ENCODE measurements at places on chromosomes 11 and 22. TPM values are rescaled to one million over a fixed set of nuclear protein-coding genes. Genes with fewer than 3 reads are reported as not detected.

The LRRC56 gene
- 4.7 TPM for total RNA-seq

DNA sequence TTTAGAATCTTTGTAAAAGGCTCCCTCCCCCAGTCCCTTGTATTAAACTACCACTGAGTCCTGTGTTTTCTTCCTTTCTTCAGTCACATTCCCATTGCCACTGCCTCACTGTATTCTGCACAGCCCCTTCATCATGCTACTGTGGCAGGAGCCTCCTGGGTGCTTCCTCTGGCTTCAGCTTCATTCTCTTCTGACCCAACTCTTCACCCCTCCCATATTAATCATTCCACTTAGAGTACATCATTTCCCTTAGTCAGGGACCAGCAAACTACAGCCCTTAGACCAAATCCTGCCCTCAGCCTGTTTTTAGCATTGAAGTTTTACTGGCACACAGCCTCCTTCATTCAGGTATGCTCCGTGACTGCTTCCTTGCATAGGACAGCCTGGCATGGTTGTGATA lies 127.7 kb upstream of the MTNR1B start:
- H3K27ac ChIP-seq: no peak overlapping the region
- H3K4me1 ChIP-seq: no peaks in the 10 kb centered on the region
- H3K27me3 ChIP-seq: no peaks in the 10 kb centered on the region
- no peak overlapping the region for H3K4me3 ChIP-seq
- no peak for DNase-seq
- no peaks in the 10 kb centered on the region for H3K36me3 ChIP-seq

- H3K27me3 ChIP-seq: no peaks in the 10 kb centered on the region
- H3K27ac ChIP-seq: no peak overlapping the region
- no peak overlapping the region for H3K4me3 ChIP-seq
- no peak for DNase-seq
Observed at GRCh38 chr11:106480581-106481190, 403.2 kb downstream of the AASDHPPT start.

The HSPB2 gene
- total RNA-seq: 0.23 TPM

- H3K36me3 ChIP-seq: peaks cover 27% of the 10 kb centered on the region
- DNase-seq: no peak
- H3K27me3 ChIP-seq: no peaks in the 10 kb centered on the region
Observed at GRCh38 chr22:40621309-40622151, 15.0 kb downstream of the MRTFA start.

DNA sequence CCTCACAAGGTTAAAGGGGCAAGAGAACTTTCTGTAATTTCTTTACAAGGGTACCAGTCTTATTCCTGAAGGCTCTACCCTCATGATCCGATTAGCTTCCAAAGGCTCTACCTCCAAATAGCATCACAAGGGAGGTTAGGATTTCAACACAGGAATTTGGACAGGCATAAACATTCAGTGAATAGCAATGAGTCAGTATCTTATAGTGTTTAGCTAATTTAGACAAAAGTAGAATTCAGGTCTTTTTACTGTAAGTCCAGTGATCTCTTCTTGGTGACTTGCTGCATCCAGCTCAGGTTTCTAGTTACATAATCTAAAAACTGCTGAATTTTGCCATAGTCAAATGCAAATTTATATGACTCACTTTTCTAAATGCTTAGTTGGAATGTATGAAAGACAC lies 1995.6 kb upstream of the RAG2 start:
- H3K27me3 ChIP-seq: no peaks in the 10 kb centered on the region
- H3K4me1 ChIP-seq: no peaks in the 10 kb centered on the region
- no peak overlapping the region for H3K27ac ChIP-seq
- no peaks in the 10 kb centered on the region for H3K36me3 ChIP-seq

DNA sequence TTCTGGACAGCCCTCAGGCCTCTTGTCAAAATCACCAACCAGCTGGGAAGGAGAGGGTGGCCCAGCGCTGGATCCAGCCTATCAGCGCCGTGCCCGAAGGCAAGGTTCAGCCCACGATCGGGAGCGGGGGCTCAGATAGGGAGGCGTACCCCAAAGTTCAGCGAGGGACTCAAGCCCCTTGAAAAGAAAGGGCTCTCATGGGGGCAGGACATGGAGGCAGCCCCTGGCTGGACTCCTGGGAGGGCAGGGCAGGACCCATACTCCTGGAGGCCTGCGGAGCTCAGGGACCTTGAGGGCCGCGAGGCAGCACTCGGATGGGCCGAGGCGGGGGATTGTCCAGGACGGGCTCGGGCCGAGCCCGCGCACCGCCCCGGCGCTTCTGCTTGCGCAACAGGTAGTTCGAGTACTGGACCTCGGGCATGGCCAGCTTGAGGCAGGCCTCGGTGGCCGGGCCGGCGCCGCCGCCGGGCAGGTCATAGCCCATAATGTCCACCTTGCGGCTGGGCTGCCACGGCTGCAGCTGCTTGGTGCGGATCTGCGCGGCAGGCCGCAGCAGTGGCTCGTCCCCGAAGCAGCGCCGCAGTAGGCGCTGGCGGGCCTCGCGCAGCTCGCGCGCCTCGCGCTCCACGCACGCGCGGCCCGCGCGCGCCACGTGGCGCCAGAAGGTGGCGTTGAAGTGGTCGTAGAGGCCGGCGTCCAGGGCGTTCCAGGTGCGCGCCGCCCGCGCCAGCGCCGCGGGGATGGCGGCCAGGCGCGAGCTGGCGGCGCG lies 6.5 kb downstream of the GAL3ST3 start:
- peaks cover 16% of the 10 kb centered on the region for H3K27me3 ChIP-seq
- H3K4me3 ChIP-seq: no peak overlapping the region
- no peak for DNase-seq
- H3K4me1 ChIP-seq: peaks cover 6% of the 10 kb centered on the region

- H3K27me3 ChIP-seq: no peaks in the 10 kb centered on the region
- H3K4me3 ChIP-seq: no peak overlapping the region
- peaks cover 4% of the 10 kb centered on the region for H3K36me3 ChIP-seq
- H3K4me1 ChIP-seq: peaks cover 20% of the 10 kb centered on the region
- DNase-seq: no peak
- no peak overlapping the region for H3K27ac ChIP-seq
Observed at GRCh38 chr11:76135491-76135890, 70.8 kb downstream of the WNT11 start.

DNA sequence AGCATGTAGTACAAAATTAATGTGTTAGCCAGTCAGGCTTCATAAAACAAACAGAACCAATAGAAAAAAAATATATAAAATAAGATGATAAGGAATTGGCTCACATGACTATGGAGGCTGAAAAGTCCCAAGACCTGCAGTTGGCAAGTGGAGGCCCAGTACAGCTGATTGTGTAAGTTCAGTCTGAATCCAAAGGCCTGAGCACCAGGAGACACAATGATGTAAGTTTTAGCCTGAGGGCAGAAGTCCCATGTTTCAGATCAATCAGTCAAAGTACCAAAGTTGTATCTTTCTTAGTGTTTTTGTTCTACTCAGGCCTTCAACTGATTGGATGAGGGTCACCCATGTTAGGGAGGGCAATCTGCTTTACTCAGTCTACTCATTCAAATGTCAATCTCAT lies 14.3 kb upstream of the OR10D3 start:
- no peak for DNase-seq
- no peaks in the 10 kb centered on the region for H3K4me1 ChIP-seq
- H3K4me3 ChIP-seq: no peak overlapping the region
- peaks cover 6% of the 10 kb centered on the region for H3K27me3 ChIP-seq
- H3K36me3 ChIP-seq: no peaks in the 10 kb centered on the region

DNA sequence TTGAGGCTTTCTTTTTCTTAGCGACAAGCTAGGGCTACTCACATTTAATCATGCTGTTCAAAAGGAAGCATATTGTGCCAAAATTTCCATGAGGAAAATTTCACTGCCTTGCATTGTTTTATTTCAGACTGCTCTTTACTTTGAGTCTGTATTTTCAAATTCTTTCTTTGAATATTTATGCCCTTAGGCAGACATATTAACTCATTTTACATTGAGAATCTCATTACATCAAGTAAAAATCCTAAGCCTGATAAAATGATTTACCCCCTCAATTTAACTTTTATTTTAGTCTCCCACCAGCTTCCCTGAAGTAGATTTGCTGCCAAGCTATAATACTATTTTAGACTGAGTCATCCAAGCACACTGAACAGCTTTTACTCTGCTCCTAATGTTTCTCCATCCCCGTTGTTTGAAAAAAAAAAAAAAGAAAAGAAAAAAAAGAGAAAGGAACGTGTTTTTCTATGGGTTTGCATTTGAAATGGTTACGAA lies 189.3 kb upstream of the MTMR2 start:
- H3K36me3 ChIP-seq: peaks cover 17% of the 10 kb centered on the region
- no peak overlapping the region for H3K27ac ChIP-seq
- H3K27me3 ChIP-seq: no peaks in the 10 kb centered on the region
- H3K4me1 ChIP-seq: peaks cover 9% of the 10 kb centered on the region
- no peak overlapping the region for H3K4me3 ChIP-seq

The RAG2 gene
- not detected for total RNA-seq

The TSPAN32 gene
- 49.5 TPM for total RNA-seq

DNA sequence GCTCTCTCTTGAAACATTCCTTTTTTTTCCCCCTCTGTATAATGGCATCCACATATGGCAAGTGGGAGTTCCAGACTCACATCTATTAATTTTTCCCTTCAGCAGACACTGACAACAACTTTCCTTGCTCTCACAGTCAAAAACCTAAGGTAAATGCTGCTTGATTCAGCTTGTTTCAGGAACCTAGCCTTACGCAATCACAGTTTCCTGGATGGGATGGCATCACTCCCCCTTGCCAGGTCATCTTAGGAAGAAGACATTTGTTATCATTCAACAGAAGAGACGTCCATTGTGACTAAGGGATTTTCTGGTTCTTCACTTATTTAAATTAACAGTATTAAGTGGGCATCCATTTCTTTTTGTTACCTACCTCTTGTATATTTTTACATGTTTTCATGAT lies 112.0 kb upstream of the PDGFD start:
- no peak overlapping the region for H3K27ac ChIP-seq
- H3K4me1 ChIP-seq: no peaks in the 10 kb centered on the region

DNA sequence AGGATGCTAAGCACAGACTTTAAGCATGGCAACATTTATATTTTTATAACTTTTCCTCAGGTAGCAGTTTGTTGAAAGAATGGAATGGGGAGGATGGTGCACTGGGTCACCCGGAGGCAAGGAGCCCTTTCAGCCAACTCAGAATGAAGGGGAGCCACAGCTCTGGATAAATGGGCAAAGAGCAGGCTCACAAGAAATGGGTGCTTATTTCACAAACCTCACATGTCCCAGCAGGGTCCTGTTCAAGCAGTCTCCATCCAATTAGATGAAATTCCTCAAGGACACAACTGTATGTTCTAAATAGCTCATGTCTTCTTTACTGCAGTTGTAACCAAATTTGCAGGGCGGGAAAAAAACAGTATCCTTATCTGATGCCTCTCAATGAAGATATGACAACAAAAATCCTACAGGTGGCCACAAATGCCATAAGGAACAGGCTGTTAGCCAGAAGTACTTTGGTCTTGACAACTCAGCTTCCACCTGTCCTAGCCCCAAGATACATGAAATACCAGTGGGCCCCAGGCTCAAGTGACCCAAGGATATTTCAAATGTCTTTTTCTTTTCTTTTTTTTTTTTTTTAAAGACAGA lies 48.2 kb downstream of the MAPK1 start:
- H3K36me3 ChIP-seq: peaks cover 9% of the 10 kb centered on the region
- DNase-seq: no peak
- peaks cover 36% of the 10 kb centered on the region for H3K4me1 ChIP-seq
- no peak overlapping the region for H3K4me3 ChIP-seq
- H3K27me3 ChIP-seq: no peaks in the 10 kb centered on the region

The PATE3 gene
- not detected for total RNA-seq

- DNase-seq: no peak
- H3K4me3 ChIP-seq: no peak overlapping the region
- H3K27me3 ChIP-seq: no peaks in the 10 kb centered on the region
- peak overlapping the region; percentile 9 for H3K27ac ChIP-seq
- no peaks in the 10 kb centered on the region for H3K36me3 ChIP-seq
- peaks cover 8% of the 10 kb centered on the region for H3K4me1 ChIP-seq
Observed at GRCh38 chr11:117900121-117900648, 23.7 kb upstream of the FXYD6 start.

DNA sequence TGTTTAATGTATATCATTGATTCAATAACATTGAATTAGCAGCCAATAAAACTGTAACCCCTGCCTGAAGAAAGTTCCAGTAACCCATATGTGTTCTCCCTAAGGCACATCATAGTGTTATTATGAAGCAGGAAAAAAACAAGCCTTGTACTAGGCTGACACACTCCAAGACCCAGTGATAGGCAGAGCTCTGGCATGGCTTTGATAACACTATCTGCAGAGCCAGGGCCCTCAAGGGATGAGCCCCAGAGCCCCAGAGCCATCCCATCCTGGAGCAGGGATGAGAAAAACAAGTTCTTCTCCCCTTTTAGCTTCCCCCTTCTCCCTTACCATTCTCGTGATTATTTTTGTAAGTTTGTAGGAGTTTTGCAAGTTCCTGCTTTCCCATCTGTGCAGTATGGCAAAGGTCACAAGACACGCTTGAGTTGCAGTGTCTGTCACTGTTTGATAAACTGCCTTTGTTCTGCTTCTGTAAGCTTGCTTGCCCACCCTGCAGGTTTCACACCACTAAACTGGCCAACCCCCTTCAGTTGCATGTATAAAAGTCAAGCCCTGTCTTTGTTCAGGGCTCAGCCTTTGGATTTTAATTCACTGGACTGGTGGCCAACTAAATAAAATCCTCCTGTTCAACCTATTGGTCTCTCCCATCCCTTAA lies 22.3 kb upstream of the GUCY1A2 start:
- no peak overlapping the region for H3K27ac ChIP-seq
- no peak for DNase-seq
- no peaks in the 10 kb centered on the region for H3K4me1 ChIP-seq
- peaks cover 2% of the 10 kb centered on the region for H3K27me3 ChIP-seq

- H3K4me3 ChIP-seq: peak overlapping the region; percentile 10
- DNase-seq: no peak
- H3K4me1 ChIP-seq: peaks cover 34% of the 10 kb centered on the region
- no peaks in the 10 kb centered on the region for H3K27me3 ChIP-seq
- H3K27ac ChIP-seq: peak overlapping the region; percentile 36
Observed at GRCh38 chr22:44050766-44051355, 26.8 kb downstream of the PARVB start.

The TP53AIP1 gene
- total RNA-seq: not detected

DNA sequence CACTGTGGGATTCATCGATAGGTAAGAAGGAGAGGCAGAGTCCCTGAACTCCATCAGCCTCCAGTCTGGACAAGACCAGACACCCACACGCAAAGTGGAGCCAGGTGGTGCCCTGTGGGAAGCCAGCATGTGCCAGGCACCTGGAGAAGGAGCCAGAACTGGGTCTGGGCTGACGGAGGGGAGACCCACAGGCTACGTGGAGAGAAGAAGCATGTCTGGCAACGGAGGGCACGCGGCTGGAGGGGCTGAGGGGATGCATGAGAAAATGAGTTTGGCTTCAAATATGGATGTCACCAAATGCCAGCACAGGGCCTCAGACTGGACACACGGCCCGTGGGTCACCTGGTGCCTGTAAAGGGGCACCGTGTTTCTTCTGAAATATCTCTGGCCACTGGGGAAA lies 55.7 kb downstream of the LINC01488 start:
- DNase-seq: no peak
- H3K4me1 ChIP-seq: peaks cover 6% of the 10 kb centered on the region
- H3K4me3 ChIP-seq: no peak overlapping the region

The ADM2 gene
- total RNA-seq: 6.7 TPM

DNA sequence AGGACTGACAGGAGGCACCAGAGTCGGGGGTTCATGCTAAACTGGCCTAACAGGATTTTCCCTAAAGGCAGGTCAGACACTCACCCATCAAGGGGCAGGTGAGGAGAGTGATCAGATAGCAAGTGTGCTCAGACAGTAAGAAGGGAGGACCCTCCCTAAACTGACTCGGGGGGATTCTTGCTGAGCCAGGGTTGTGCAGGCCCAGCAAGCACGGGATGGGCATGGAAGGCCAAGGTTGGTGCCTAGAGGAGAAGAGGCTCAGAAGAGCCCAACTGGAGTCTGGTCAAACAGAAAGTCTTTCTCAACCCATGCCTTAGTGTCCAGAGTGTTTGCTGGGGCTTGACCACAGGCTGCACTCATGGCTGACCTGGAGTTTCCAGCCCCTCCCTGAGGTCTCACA lies 6.2 kb upstream of the APOL1 start:
- no peak for DNase-seq
- H3K27ac ChIP-seq: no peak overlapping the region
- H3K4me3 ChIP-seq: no peak overlapping the region
- H3K27me3 ChIP-seq: peaks cover 10% of the 10 kb centered on the region
- H3K4me1 ChIP-seq: no peaks in the 10 kb centered on the region

All from activated naive CD8-positive, alpha-beta T cell treated with anti-CD3 and anti-CD28 coated beads, Interleukin-2, amount 10 ng/mL, durations not matched to agents 7 days and 5 days (primary cell).